ENCODE measurements at places on chromosomes 2 and 18.

GRCh38 chr2:128775914-128776285, 457.2 kb upstream of the HS6ST1 start:
- no peak for DNase-seq

DNA sequence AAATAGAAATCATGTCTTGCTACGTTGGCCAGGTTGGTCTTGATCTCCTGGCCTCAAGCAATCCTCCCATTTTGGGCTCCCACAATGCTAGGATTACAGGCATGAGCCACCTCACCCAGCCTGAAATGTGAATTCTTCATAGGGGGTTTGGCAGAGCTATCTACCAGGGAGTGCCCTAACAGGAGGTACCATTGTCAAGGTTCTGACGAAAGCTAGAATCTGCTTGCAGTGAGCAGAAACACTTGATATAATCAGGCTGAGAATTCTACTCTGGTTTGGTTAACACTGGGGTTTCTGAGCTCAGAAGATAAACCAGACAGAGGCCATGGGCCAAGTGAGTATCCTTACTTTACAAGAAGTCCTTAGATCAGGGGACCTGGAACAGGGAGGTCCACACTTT, 7.2 kb upstream of the LAMA3 start:
- DNase-seq = no peak

- no peak for DNase-seq
These were observed 66.6 kb downstream of the ZFP36L2 start for GRCh38 chr2:43159797-43160196.

DNA sequence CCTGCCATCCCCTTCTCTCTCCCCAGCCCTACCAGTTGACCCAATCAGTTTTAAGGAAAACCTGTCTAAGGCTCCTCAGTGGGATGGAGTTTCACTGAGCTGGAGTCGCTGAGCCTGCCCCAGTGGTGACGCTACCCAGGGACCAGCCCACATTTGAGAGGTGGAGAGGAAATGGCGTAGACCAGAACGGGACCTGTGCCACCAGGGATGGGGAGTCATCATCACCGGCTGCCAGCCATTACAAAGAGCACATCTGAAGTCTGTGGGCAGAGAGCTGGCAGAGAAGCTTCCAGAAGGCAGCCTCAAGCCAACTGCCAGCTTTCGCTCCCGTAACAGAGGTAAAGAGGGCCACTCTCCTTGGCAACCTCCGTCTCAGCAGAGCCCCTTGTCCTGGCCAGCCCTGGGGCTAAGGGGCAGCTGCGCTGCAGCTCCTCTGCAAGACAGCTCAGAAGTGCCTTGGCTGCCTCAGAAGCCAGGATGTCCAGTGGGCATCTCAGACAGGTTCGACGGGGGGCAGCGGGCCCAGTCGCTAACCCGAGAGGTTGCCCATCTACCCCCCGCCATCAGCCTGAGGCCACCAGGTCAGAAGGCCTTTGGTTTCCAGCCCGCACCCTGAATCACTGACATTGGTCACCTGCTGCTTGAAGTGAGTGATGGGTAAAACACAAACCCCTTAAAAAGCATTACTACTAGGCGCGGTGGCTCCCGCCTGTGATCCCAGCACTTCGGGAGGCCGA, 15.4 kb downstream of the SDC1 start:
- DNase-seq = no peak

DNA sequence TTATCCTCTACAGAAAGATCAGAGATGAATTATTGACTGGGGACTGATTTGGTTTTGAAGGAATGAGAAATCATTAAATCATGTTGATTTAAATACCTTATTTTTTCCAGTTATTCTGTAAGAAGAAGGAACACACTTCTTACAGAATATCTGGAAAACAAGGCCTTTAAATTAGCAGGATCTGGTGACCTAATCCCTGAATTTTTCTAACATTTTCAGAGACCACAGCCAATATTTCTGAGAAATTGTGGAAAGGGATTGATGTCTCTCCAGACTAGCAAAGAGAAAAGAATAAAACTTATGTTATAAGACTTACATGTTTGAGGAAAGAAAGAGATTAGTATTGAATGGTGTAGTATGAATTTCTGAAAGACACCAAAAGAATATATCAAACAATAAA, 104.0 kb downstream of the KCNE4 start:
- no peak for DNase-seq

DNA sequence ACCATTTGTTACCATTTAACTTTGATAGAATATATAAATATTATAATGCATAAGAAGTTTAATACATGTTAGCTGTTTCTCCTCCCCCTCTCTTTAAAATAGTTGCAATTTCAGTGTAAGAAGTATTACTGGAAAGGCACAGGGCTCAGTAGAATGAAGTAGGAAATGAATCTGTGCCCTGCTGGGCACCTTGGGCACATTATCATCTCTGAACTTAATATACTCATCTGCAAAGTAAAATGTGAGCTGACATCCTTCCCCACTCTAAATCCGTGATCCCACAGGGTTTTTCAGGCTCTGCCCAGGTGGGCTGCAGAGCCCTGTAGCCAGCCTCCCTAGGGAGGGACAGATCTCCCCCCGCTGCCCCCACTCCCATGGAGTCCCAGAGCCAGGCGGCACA, 56.8 kb downstream of the DPP4 start:
- no peak for DNase-seq

DNA sequence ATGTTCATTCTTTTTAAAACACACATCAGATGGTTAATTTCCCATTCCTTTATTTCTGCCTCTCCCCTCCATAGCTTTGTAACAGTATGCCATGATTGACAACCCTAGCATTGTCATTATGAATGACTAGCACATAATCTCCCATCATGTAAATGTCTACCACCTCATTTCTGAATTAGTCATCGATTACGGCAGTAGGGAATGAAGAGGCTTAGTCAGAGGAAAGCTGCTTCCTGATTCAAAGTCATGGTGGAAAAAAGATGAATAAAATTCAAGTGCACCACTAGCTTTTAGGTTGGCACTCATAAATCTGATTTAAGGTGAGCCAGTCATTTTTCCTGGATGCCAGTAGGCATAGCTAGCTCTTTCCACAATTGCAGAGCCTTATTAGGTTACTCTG, 19.1 kb upstream of the ACMSD start:
- DNase-seq = no peak

- no peak for DNase-seq
These were observed 142.6 kb downstream of the MYT1L start for GRCh38 chr2:2188344-2188920.

- no peak for DNase-seq
These were observed 102.9 kb downstream of the TSN start for GRCh38 chr2:121858369-121858768.

DNA sequence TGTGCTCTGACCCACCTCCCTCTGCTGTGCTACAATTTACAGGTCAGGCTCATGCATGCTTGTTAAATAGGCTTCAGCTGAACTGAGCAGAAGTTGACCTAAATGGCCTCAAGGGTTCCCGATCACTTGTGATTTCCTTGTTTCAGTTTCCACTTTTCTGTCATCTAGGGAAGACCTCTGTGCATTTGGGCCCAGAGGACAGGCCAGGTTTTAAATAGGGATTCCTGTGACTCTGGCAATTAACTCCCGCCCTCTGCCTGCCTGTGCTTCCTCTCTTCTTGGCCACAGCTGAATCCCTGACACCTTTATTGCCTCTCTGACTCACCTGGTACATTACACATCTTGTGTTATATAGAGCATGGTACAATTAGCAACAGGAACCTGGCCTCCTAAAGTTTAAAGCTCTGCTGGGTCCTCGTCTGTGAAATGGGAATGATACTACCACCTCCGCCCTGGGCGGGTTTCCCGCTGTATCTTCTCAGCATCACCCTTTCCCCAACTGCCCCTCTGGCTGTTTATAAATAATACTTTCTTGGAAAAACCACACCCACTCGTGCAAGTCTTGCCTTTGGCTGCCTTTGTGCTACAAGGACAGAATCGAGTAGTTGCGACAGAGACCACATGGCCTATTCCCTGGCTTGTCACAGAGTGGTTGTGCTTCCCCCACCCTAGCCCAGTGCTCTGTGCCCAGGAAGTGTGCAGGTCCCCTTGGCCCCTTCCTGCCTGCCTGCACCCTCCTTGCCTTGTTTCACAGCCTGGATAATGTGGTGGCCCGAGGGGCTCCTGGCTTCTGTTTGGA, 7.9 kb downstream of the CABLES1 start:
- DNase-seq = no peak

DNA sequence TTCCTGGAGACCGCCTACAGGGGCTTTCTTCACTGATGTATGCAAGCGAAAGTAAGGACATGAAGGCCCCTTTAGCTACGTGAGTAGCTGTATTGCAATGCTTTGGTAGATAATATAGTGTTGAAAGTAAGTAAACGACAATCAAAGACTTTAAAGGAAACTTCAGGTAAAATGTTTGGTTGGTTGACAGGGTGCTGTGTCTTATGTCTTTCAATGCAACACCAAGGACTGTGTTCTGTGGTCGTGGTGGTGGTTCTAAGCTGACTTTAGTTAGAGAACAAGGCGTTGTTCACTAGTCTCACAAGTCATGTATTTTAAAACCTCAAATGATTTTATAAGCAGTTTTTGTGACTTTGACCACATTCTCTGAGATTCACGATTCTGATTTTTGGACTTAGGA, 58.0 kb upstream of the CABYR start:
- DNase-seq = no peak

DNA sequence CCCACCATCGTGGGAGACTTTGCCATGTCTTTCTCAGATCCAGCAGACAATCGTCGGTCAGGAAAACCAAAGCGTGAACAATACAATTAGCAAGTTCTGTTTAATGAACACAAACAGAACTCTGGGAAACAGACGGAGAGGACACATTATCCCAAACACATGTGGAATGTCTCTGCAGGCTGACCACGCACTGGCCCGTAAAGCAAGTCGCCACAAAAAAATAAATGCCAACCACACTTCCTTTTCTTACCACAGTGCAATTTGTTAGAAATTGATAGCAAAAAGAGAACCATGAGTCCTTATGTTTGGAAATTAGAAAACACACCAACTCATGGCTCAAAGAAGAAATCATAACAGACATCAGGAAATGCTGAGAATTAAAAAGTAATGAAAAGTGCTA, 210.9 kb downstream of the TWIST2 start:
- no peak for DNase-seq

DNA sequence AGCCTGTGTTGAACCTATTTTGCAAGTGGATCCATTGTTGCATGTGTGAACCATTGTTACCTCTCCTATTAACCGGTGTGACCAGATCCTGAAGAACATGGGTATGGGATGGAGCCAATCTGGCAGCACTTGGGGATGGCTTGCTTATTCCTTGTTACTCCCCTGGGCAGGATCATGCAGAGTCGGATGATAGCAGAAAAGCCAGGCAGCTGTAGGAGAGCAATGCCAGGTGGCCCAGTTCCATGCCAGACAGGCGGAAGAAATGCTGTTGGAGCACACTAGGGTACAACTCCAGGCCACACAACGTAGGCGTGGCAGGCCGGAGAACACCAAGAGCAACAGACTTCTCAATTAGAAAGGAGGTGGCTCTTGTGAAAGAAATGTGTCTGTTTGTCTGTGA, 16.3 kb upstream of the MYO1B start:
- DNase-seq = no peak

DNA sequence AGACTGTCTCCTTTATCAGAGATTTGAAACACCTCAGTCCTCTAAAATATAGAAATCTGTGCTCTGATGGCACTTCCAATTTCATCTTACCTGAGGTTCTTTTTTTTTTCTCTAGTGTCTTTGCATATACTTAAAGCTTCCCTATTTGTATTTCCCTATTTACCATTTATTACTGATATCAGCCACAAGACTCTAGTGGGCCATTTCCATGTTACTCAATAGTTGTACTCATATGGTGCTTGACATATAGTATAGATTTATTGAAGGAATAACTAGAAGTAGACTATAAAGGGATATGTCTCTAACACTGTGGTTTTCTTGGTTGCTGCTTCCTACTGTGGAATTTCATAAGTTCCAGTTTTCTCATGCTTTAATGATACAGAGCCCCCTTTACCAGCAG, 3.0 kb downstream of the RBM45 start:
- no peak for DNase-seq

- DNase-seq = no peak
These were observed 130.7 kb upstream of the TPO start for GRCh38 chr2:1282552-1282951.

GRCh38 chr2:108583903-108584520, 49.7 kb downstream of the LIMS1 start:
- DNase-seq = peak; percentile 14

GRCh38 chr2:136022396-136023146, 37.1 kb upstream of the DARS1 start:
- DNase-seq = no peak

- DNase-seq = no peak
These were observed 121.6 kb downstream of the EML6 start for GRCh38 chr2:54845094-54845493.

DNA sequence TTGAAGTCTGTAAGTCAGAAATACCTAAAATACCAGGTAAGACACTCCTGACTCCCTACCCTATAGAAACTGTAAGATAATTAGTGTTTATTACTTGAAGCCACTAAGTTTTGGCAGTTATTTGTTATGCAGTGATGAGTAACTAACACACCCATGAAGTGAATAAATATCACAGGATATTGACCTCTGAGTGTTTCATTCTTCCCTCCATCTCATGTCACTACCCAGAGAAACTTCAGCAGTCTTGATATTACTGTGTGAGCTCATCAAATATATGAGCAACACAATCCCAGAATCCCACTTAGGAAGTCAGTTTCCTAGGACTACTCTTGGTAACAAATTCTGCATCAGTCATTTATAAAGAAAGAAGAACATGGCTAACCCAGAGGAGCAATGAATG, 529.7 kb downstream of the FBXO15 start:
- DNase-seq = no peak

GRCh38 chr2:221555494-221555846, 16.6 kb downstream of the EPHA4 start:
- DNase-seq = no peak

DNA sequence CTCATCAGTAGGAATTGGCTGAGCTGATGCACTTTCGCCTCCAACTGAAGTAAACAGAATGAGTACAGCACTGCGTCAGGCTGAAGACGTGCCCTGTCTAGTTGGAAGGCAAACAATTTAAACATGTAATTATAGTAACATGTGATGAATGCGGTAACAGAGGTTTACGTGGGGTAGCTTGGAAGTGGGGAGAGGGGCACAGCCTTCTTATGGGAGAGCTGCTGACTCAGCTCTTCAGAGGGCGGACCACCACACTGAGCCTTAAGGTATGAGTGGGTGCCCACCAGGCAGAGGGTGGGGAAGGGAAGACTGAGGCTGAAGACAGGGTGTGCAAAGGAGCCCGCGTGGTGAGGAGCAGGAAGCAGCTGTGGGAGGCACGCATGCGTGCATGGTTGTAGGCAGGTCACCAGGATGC, 6.2 kb upstream of the EHD3 start:
- DNase-seq = no peak
